HCT116 (cell line): ENCODE measurements at places on chromosomes 16 and 17. TPM values are rescaled to one million over a fixed set of nuclear protein-coding genes. Genes with fewer than 3 reads are reported as not detected.

GRCh38 chr16:85309656-85310587, 197.7 kb upstream of the CIBAR2 start:
- H3K4me3 ChIP-seq: no peak overlapping the region
- no peaks in the 10 kb centered on the region for H3K27me3 ChIP-seq
- DNase-seq: no peak

GRCh38 chr17:43905985-43906852, 1.1 kb downstream of the MPP2 start:
- H3K4me3 ChIP-seq: peak overlapping the region; percentile 56
- peaks cover 42% of the 10 kb centered on the region for H3K4me1 ChIP-seq
- no peak for DNase-seq
- no peaks in the 10 kb centered on the region for H3K27me3 ChIP-seq

DNA sequence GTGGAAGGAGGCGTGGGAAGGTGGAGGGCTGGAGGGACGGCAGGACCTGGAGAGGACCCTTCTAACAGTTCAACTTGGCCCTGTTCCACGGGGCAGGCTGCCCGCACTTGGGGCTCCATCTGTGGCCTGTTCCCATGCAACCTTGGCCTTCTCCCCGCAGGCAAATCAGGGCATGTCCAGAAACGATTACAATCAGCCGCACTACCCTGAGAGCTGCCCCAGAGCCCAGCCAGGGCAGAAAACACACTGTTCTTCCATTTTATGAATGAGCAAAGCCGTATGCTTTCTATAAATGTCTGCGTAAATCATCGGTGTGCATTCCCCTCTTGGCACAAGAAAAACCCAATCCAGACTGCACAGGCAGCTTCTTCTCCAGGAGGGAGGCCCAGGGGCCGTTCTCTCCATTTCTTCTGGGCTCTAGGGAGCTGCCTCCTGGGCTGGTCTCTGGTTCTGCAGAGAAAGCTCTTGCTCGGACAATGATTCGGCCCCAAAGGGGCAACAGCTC, 228.7 kb downstream of the SOX9 start:
- H3K36me3 ChIP-seq: no peaks in the 10 kb centered on the region
- no peaks in the 10 kb centered on the region for H3K27me3 ChIP-seq
- DNase-seq: no peak
- peaks cover 15% of the 10 kb centered on the region; the same call in 1 of the 2 replicates for H3K4me1 ChIP-seq

- no peaks in the 10 kb centered on the region for H3K4me1 ChIP-seq
- H3K27me3 ChIP-seq: no peaks in the 10 kb centered on the region
- no peak overlapping the region for H3K27ac ChIP-seq
- H3K4me3 ChIP-seq: no peak overlapping the region
- no peak for DNase-seq
Measured at GRCh38 chr16:49875806-49876715, 20.1 kb upstream of the ZNF423 start.

DNA sequence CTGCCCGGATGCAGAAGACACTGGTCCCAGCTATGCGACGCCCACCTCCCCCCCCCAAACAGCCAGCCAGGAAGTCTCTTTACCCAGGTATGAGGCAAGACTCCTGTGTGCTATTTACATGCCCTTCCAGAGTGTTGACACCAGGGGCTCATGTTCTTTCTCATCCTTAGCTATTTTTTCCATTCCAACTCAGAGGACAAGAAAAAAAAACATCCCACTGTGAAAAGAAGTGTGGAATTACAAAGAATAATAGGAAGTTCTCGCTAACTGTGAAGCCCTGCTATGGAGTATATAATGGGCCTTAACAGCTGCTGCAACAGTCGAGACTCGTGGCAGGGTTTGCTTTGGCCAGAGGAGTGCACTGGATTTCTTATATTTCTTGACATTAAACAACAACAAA, 584.9 kb downstream of the CDH13 start:
- DNase-seq: no peak
- no peaks in the 10 kb centered on the region for H3K27me3 ChIP-seq
- no peaks in the 10 kb centered on the region for H3K4me1 ChIP-seq
- H3K27ac ChIP-seq: no peak overlapping the region
- H3K4me3 ChIP-seq: no peak overlapping the region

- DNase-seq: no peak
- H3K27ac ChIP-seq: no peak overlapping the region
- H3K4me3 ChIP-seq: no peak overlapping the region
Measured at GRCh38 chr16:67024384-67025209, 4.4 kb upstream of the CBFB start.

DNA sequence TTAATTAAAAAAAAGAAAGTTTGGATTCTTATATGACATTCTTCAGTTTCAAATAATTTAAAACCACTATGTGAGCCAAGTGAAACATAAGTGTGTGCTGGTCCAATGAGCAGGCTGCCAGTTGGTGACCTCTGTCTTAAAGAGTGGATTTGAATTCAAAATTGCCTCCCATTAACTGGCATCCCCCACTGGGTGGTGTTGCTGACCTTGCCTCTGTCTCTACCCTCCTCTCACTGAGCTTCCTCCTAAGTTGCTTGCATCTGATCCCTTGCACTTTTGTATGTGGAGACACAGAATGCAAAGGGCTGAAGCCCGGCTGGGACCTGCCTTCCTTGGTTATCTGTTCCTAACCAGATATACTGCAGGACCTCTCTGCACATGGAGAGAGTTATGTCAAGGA, 160.6 kb downstream of the CYLD start:
- H3K27me3 ChIP-seq: peaks cover 18% of the 10 kb centered on the region
- DNase-seq: no peak
- no peak overlapping the region for H3K4me3 ChIP-seq

DNA sequence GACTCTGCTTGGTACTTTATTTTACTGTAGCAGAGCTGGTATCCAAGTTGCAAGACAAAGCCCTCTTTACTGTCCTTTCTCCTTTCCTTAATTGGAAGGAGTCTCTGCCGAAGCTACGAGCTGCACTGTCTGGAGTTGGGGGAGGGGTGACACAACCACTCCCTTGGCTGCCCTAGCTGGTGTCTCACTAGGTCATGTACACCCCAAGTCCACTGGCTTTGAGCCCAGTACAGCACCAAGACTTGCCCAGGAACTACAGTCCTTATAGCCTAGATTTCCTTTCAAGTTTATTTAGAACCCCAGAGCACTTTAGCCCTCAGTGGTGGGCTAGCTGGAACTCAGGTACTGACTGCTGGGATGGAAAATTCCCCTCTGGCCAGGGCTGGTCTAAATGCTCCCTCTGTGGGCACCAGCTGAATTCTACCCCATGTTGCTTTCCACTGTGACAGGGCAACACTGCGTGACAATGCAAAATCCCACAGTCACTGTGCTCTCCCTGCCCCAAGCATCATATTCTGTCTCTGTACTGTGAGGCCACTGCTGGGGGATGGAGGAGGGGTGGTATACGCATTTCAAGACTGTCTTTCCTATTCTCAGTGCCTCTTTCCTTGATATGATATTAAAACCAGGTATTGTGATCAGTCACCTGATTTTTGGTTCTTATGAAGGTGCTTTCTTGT, 18.4 kb downstream of the EFCAB5 start:
- no peak overlapping the region for H3K4me3 ChIP-seq
- H3K36me3 ChIP-seq: no peaks in the 10 kb centered on the region
- H3K4me1 ChIP-seq: no peaks in the 10 kb centered on the region
- no peak for DNase-seq

Gene ADAP2
- 17.2 TPM for total RNA-seq

Gene PLXDC1
- total RNA-seq: 1.8 TPM

Gene MYOCD
- not detected for total RNA-seq

Gene DHRS7C
- not detected for total RNA-seq

Gene ERI2
- 42.1 TPM for total RNA-seq

Gene CD300LB
- not detected for total RNA-seq

Gene FAM83G
- total RNA-seq: 33.9 TPM

Gene CYGB
- total RNA-seq: 0.66 TPM
